Activated T-cell treated with anti-CD3 and anti-CD28 coated beads, Interleukin-2, amount 50 U/mL, for 1 hour (primary cell): ENCODE measurements at places on chromosomes 3 and 15.

DNA sequence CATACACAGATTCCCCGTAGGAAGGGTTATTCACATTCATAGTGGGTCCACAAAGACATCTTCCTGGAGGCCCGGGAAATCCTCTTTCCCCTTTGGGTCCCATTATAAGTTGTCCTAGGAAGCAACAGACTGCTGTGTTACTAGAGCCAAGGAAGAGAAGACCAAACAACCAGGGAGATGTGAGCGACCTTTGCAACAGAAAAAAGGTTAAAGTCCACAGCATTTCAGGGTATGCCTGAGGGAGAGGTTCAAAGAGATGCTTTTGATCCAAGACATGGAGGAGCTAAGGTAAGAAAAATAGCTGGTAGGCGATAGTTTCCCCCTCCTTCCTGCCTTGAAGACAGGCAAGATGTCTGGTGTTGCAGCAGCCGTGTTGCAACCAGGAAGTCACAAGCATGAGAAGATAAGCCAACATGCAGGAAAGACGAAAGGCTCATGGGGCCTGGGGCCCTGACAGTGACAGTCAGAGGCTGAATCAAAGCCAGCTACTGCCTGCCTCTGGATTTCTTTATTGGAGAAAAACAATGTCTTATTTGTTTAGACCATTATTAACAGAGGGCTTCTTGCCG lies 30.9 kb downstream of the EAF1 start:
- no peak for DNase-seq

DNA sequence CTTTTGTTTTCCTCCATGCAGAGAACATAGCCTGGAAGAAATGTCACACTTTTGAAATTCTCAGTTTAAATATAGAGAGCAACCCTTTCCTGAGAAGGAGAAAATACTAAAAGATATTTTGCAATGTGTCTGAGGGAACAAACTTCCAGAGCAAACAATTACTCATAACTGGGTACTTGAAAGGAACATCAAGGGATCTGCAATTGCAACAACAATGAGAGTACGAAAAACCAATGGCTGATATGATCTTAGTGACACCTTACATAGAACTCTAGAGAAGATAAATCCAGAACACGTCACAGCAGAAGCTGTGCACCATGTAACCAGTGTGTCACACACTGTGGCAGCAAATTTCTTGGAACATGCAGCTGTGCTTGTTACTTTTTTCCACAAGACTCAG lies 14.6 kb upstream of the ARPP21 start:
- no peak for DNase-seq

DNA sequence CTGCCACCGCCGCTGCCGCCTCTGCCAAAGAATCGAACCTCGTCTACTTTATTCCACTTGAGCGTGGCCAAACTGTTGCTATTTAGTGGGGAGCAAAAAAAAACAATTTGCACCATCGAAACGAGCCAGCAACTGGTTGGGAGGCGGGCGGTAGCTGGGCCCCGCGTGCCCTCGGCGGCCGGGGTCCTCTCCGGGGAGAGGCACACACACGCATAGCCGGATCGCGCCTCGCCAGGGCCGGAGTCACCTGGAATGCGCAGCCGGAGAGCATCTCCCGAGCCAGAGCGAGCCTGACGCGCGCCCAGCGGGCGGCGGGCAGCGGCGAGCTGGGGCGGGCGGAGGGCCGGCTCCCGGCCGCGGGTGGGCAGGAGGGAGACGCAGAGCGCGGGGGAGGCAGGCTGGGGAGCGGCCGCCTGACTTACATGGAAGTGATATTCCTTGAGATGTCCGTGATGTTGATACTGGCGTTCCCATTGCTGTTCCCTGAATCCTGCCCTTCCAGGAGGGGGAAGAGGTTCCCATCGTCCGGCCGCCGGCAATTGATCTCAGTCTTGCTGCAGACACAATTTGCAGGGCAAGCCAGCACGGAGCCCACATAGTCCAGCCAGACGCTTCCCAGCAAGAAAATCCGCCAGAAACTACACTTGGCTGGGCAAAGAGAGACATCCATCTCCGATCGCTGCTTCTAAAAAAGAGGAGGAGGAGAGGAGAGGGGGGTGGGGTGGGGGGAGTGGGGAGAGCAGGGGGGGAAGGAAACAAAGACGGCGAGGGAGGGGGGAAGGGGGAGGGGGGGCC lies 858 bp downstream of the NTRK3 start:
- DNase-seq, result no peak

- DNase-seq, result peak; percentile 59
These were observed at the start of gene PLCD1 for GRCh38 chr3:38029400-38030125. Gene PLCD1, minus strand, starts transcription at chr3:38029642. Its CDS starts 103 bp downstream, at chr3:38029539.

- DNase-seq, result no peak
These were observed 22.5 kb downstream of the MAP2K5 start for GRCh38 chr15:67564968-67565345.

DNA sequence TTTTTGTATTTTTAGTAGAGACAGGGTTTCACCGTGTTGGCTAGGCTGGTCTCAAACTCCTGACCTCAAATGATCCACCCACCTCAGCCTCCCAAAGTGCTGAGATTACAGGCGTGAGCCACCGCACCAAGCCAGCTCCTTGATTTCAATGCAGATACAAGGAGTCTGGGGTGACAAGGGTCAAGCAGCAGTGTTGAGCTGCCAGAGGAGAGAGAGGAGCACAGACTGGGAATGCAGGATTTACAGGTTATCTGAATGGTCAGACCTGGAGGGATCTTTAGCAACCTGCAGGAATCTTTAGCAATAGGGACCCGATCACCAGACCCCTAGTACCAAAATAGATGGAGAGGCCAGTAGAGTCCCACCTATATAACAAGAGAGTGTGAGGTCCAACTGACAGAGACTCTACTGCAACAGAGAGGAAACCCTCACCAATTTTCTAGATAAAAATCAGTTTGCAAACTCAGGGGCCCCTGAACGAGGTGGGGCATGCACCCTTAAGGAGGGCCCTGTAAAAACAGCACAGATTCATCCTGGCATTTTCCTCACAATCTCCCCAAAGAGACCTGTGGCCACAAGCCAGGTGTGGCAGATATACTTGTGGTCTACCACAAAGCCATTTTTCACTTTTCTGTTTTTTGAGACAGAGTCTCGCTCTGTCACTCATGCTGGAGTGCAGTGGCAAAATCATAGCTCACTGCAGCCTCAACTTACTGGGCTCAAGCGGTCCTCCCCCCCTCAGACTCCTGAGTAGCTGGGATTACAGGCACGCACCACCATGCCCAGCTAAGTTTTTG lies 10.7 kb upstream of the SHISA5 start:
- DNase-seq, result no peak

- DNase-seq, result no peak
These were observed 271.6 kb downstream of the FHIT start for GRCh38 chr3:60979461-60980341.

DNA sequence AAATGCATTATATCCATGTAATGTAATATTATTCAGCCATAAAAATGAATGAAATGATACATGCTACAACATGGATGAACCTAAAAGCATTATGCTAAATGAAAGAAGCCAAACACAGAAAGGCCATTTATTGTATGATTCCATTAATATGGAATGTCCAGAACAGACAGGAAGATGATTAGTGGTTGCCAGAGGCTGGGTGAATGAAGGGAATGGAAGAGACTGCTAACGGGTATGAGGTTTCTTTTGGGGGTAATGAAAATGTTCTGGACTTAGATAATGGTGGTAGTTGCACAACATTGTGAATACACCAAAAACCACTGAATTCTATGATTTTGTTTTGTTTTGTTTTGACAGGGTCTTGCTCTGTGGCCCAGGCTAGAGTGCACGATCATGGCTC lies 61.6 kb upstream of the MAP4 start:
- no peak for DNase-seq
